Peyer's patch (tissue), 4 donors: ENCODE measurements at places on chromosomes 1 and 21. TPM values are rescaled to one million over a fixed set of nuclear protein-coding genes. Genes with fewer than 3 reads are reported as not detected.

DNA sequence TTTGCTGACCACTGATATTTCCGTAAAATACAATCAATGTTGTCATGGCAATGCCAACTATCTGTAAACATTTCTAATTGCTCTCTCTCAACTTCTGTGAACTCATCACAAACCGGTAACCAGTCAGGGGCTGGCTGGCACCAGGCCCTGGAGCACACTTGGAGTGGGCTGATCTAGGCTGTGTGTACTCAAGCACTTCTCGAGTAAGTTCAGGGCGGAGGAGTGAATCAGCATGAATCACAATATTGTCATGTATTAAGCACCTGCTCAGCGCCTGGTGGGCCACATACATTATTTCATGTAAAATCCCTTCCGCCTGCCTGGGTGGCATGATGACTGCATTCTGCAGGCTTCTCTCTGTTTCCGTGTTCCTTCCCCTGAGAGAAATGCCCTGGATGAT lies 212.4 kb downstream of the FOXD2 start:
- no peaks in the 10 kb centered on the region for H3K36me3 ChIP-seq
- H3K27ac ChIP-seq, result peak overlapping the region; percentile 89
- no peaks in the 10 kb centered on the region for H3K27me3 ChIP-seq
- no peaks in the 10 kb centered on the region for H3K4me1 ChIP-seq
- DNase-seq, result peak; percentile 82

DNA sequence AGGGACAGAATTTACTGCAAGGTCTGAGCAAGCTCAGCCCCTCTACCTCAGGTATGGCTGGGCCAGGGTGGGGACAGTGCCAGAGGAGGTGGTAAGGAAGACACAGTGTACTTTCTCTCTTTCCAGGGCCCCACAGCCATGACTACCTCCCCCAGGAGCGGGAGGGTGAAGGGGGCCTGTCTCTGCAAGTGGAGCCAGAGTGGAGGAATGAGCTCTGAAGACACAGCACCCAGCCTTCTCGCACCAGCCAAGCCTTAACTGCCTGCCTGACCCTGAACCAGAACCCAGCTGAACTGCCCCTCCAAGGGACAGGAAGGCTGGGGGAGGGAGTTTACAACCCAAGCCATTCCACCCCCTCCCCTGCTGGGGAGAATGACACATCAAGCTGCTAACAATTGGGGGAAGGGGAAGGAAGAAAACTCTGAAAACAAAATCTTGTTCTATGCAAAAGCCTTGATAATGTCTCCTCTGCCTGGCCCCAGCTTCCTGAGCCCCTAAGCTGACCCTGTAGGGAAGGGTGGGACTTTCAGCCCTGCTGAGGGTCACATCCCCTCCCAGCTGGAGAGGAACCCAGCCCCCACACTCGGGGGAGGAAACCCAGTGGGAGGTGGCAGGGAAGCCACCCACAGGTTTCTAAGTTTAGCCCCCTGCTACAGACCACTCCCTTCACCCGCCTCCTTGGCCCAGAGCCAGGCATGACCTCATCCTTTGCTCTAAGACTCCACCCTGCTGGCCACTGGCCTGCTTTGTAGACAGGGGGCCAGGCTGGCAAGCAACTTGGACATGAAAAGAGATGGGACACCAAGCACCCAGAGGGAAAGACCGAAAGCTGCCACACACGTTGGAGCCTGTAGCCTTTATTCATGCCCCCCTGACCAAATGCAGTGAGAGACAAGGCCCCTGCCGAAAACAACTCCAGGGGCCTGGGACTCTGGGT lies 6.4 kb downstream of the RHOC start:
- DNase-seq, result peak; percentile 96
- H3K27me3 ChIP-seq, result no peaks in the 10 kb centered on the region
- no peak overlapping the region for H3K4me3 ChIP-seq
- peak overlapping the region; percentile 74 for H3K27ac ChIP-seq
- peaks cover 23% of the 10 kb centered on the region for H3K4me1 ChIP-seq
- no peaks in the 10 kb centered on the region for H3K36me3 ChIP-seq

DNA sequence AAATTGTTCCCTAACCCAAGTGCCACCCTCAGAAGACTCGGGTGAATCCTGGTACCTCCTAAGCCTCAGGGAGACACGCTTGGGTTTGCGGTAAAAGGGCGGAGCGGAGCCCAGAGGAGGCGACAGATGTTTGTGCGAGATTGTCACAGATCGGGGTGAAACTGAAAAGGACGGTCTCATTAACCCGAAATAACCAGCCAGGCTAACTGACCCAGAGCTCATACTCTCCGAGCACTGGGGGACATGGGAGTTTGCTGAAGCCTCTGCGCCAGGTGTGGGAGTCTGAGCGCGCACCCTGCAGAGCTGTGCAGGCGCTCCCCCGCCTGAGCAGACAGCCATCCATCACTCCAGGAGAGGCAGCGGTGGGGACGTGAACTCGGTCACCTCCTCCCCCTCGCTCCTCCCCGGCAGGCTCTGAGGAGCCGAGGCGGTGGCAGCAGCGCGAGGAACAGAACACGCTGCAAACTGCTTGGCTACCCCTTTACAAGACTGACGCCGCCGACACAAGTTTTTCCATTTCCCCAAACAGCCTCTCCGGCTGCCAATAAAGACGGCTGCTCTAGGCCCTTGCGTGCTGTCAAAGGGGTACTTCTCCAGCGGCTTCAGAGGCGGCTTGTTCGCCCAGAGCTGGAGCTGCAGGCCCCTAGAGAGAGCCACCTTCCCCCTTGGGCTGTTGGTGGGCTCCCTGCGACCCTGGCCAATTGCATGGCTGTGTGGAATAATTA lies 43.5 kb downstream of the RRAGC start:
- H3K27me3 ChIP-seq, result peaks cover 16% of the 10 kb centered on the region
- H3K36me3 ChIP-seq, result no peaks in the 10 kb centered on the region
- DNase-seq, result no peak
- H3K4me3 ChIP-seq, result no peak overlapping the region
- peaks cover 10% of the 10 kb centered on the region for H3K4me1 ChIP-seq
- H3K27ac ChIP-seq, result no peak overlapping the region

DNA sequence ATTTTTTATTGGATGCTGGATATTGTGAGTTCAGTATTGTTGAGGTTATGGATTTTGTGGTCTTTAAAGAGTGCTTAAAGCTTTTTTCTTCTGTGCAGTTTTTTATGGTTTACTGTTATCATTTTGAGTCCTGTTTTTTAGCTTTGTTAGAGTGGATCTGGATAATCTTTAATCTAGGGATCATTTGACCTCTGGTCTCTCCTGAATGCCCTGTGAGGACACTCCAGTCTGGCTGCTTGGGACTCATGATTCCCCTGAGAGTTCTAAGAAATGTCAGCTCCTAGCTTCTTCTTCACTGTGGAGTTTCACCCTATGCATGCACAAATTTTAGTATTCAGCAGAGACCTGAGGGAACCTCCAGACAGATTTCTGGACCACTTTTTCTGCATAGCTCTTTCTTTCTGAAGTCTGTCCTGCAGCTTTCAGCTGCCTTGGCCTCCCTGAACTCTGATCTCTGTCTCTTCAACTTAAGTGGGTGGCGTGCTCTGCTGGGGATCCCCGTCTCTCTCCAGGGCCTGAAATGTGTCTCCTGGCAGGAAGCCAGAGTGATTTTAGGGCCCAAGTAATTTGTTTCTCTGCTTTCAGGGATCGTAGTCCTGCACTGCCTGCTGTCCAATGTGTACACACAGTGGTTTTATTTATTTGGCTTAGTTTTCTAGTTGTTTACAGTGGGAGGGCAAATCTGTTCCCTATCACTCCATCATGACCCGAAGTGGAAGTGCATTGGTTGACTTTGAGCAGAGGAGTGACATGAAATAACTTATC lies 14.7 kb downstream of the PEX14 start:
- no peaks in the 10 kb centered on the region for H3K27me3 ChIP-seq
- no peak overlapping the region for H3K4me3 ChIP-seq

- DNase-seq, result no peak
- H3K4me1 ChIP-seq, result no peaks in the 10 kb centered on the region
- H3K27me3 ChIP-seq, result no peaks in the 10 kb centered on the region
- H3K36me3 ChIP-seq, result no peaks in the 10 kb centered on the region
- H3K27ac ChIP-seq, result no peak overlapping the region
Observed at GRCh38 chr1:106924360-106924759, 132.1 kb upstream of the PRMT6 start.

GRCh38 chr21:41928621-41929220 lies 25.1 kb downstream of the C2CD2 start:
- H3K4me1 ChIP-seq, result no peaks in the 10 kb centered on the region
- DNase-seq, result peak; percentile 45
- H3K27ac ChIP-seq, result peak overlapping the region; percentile 57
- no peaks in the 10 kb centered on the region for H3K27me3 ChIP-seq
- no peak overlapping the region for H3K4me3 ChIP-seq
- no peaks in the 10 kb centered on the region for H3K36me3 ChIP-seq

GRCh38 chr1:167229719-167230385 lies 9.2 kb downstream of the POU2F1 start:
- H3K4me1 ChIP-seq, result no peaks in the 10 kb centered on the region
- H3K36me3 ChIP-seq, result no peaks in the 10 kb centered on the region
- no peak overlapping the region for H3K4me3 ChIP-seq

GRCh38 chr1:220698607-220699016 lies 8.4 kb downstream of the C1orf115 start:
- H3K27ac ChIP-seq, result no peak overlapping the region
- H3K27me3 ChIP-seq, result no peaks in the 10 kb centered on the region
- H3K36me3 ChIP-seq, result no peaks in the 10 kb centered on the region
- peaks cover 8% of the 10 kb centered on the region for H3K4me1 ChIP-seq

DNA sequence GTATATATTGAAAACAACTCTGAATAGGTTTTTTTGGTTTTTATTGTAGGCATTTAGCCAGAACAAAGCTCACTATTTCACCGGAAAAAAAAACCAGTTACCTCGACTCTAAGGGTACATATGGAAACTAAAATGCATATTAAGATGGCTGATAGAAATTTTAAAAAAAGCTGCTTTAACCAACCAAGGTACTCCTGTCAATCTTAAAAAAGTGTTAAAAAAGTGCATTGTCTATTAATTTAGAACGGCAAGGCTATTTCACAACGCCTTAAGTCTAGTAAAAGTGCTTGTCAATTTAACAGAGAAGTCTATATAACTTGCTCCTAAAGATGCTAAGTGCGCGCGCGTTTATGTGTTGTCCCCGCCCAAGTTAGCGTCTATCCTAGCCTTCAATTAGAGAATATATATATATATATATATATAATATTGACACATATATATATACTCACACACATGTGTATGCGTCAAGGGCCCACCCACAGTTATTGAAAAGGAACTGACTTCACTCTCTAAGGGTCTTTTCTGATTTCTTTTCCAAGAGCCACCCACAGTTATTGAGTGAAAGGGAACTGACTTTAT lies 934 bp downstream of the ASPM start:
- no peaks in the 10 kb centered on the region for H3K27me3 ChIP-seq
- H3K4me1 ChIP-seq, result no peaks in the 10 kb centered on the region
- H3K36me3 ChIP-seq, result no peaks in the 10 kb centered on the region

GRCh38 chr1:208895181-208895580 lies 651.0 kb upstream of the PLXNA2 start:
- H3K27ac ChIP-seq, result no peak overlapping the region
- H3K4me1 ChIP-seq, result no peaks in the 10 kb centered on the region
- H3K27me3 ChIP-seq, result no peaks in the 10 kb centered on the region
- H3K4me3 ChIP-seq, result no peak overlapping the region
- no peak for DNase-seq

DNA sequence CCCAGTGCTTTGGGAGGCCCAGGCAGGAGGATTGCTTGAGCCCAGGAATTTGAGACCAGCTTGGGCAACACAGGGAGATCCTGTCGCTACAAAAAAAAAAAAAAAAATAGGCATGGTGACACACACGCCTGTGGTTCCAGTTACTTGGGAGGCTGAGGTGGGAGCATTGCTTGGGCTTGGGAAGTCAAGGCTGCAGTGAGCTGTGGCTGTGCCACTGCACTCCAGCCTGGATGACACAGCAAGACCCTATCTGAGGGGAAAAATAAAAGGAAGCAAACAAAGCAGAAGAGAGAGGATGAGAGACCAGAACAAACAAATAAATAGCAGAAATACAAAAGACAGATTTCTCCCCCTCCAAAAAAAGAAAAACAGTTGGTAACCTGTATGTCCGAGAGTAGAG lies 34.0 kb downstream of the MTF2 start:
- H3K36me3 ChIP-seq, result peaks cover 22% of the 10 kb centered on the region
- no peak for DNase-seq
- H3K27me3 ChIP-seq, result no peaks in the 10 kb centered on the region

- no peak overlapping the region for H3K27ac ChIP-seq
- no peaks in the 10 kb centered on the region for H3K4me1 ChIP-seq
- H3K27me3 ChIP-seq, result no peaks in the 10 kb centered on the region
- DNase-seq, result no peak
Observed at GRCh38 chr1:233681285-233681684, 67.4 kb downstream of the KCNK1 start.

- peaks cover under 1% of the 10 kb centered on the region for H3K4me1 ChIP-seq
- no peaks in the 10 kb centered on the region for H3K27me3 ChIP-seq
- no peaks in the 10 kb centered on the region for H3K36me3 ChIP-seq
- DNase-seq, result no peak
- no peak overlapping the region for H3K27ac ChIP-seq
Observed at GRCh38 chr21:44925378-44925755, 4.7 kb upstream of the ITGB2 start.

DNA sequence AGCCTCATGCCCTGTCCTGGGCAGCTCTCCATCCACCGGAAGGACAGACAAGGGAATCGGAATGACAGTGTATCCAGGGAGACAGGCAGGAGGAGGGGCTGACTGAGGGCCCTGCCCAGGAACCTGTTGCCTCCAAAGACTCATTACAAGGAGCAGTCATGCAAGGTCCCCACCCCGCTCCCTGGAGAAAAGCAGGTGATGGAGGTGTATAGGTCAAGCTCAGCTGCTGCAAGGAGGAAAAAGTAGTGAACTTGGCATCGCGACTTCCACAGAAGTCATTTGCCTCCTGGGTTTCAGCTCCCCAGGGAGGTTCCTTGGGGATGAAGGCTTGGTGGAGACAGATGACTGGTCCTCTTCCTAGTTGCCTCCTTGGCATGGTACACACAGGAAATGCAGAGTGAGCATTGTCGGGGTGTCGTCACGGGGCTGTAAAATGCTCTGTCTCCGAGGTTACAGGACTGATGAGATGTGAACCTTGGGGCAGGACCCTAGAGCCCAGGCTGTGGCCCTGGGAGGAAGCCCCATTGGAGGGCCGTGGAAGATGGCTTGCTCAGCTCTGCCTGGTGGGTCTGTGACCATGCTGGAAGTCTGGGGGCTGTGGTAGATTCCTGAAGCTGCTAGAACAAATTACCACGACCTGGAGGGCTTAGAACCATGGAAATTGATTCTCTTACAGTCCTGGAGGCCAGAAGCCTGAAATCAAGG lies 219.6 kb upstream of the C1orf174 start:
- no peaks in the 10 kb centered on the region for H3K36me3 ChIP-seq
- no peak overlapping the region for H3K4me3 ChIP-seq
- no peaks in the 10 kb centered on the region for H3K27me3 ChIP-seq
- DNase-seq, result no peak
- H3K27ac ChIP-seq, result no peak overlapping the region
- H3K4me1 ChIP-seq, result no peaks in the 10 kb centered on the region

GRCh38 chr1:59504276-59504675 lies 207.4 kb downstream of the FGGY start:
- no peaks in the 10 kb centered on the region for H3K27me3 ChIP-seq
- no peak for DNase-seq
- no peaks in the 10 kb centered on the region for H3K36me3 ChIP-seq
- no peaks in the 10 kb centered on the region for H3K4me1 ChIP-seq
- no peak overlapping the region for H3K27ac ChIP-seq

GRCh38 chr1:24190983-24191461 lies 3.9 kb upstream of the IFNLR1 start:
- H3K4me1 ChIP-seq, result no peaks in the 10 kb centered on the region
- peak; percentile 72 for DNase-seq
- no peaks in the 10 kb centered on the region for H3K27me3 ChIP-seq
- H3K36me3 ChIP-seq, result no peaks in the 10 kb centered on the region

The PSEN2 gene
- 38.6 TPM for total RNA-seq

The KIF26B gene
- total RNA-seq, result 1.5 TPM

The UMODL1 gene
- 0.83 TPM for total RNA-seq

The DISC1 gene
- 2.3 TPM for total RNA-seq

The NR0B2 gene
- total RNA-seq, result 46.4 TPM

The CFH gene
- total RNA-seq, result 21.1 TPM

The MYBPHL gene
- total RNA-seq, result not detected

The LRRC38 gene
- total RNA-seq, result not detected

The PGLYRP4 gene
- total RNA-seq, result not detected

The CFHR3 gene
- total RNA-seq, result not detected
